HEK293T (cell line): ENCODE measurements at places on chromosomes 1 and 21.

DNA sequence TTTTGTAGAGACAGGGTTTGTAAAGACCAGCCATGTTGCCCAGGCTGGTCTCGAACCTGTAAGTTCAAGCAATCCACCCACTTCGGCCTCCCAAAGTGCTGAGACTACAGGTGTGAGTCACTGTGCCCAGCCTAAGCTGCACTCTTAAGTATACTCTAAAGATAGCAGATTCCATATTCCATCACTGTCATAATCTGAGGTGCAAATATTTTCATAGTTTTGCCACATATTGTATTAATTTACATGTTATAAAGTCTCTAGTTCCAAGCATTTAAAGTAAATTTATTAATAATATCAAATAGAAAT is 121.3 kb downstream of the HFM1 start:
- DNase-seq, result no peak

DNA sequence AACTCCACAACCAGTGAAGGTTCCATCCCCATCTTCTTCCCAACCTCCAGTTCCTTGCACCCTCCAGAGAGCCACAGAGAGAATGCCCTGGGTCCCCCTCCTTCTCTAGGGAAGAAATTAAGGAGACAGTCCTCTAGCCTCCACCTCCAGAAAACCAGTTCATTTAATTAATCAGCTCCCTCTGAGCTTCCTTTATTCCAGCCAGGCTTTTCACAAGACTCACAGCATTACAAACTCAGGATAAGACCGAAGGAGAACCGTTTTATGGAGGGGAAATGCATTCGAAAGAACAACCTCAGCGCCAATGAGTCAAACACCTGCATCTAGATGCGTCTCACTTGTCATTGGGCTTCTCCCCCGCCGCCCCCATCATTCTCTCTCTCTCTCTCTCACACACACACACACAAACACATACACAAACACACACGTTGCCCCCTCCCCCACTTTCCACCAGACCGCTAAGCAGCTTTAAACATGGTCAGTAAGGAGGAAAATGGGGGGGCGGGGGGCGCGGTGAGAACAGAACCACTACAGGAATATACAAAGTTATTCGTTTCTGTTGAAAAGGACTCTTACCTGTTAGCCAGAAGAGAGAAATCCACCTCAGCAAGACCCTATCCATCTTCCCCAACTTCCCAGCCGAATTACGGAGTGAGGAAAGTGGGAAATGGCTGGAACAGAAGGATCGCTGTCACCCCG is 544 bp downstream of the ILDR2 start:
- no peak for DNase-seq

GRCh38 chr1:234256359-234256758 is 116.9 kb upstream of the COA6 start:
- DNase-seq, result no peak

DNA sequence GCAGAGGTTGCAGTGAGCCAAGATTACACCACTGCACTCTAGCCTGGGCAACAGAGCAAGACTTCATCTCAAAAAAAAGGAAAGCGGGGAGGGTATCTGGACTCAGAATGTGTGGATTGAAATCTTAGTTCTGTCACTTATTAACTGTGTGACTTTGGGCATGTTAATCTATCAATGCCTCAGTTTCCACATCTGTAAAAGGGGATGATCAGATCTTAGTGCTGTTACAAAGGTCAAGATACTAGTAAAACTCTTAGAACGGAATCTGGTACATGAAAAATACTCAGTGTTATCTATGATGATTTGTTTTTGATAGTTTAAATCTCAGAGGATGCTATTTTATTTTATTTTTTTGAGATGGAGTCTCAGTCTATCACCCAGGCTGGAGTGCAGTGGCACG is 10.5 kb downstream of the FAM76A start:
- no peak for DNase-seq

DNA sequence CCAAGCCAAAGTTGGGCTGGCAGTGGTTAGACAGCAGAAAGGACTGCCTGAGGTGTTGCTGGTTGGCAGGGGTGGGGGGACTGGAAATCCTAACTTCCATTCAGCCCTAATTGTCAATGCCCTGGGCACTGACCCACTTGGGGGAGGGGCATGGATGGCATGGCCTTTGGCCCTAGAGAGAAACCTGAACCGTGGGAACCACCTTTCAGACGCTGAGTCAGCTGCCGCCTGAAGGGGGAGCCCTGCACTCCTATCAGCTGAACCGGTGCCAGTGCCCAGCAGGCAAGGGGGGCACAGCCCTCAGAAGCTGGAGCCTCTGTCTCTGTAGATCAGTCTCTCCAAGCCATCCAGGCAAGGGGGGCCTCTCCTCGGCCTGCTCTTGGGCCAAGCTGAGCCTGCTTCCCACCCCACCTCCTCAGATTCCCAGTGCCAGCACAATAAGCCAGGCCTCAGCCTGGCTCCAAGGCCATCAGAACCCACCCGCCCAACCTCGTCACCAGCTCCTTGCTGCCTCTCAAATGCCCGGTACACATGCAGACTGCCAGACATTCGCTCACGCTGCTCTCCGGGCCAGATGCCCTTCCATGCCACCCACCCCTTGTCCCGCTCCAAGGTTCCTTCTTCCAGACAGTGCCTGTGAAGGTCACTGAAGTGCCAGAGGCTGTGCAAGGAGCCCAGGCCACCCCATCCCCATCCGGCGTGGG is 11.6 kb downstream of the TINAGL1 start:
- peak; percentile 79 for DNase-seq

DNA sequence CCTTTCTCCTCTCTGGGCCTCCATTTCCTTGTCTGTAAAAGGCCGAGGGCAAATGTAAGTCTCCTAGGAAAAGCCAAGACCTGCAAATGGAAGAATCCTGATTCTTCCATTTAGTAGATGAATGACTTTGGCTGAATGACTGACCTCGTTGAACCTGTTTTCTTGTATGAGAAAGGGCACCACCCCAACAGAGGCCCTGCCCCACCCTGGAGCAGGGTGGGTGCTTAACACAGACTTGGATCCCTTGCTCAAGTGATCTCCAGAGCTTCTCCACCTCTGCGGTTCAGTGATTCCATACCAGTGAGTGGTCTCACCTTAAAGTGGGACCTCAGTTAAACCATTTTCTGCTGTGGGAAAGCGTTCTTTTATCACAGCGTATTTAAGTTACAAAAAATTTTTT is 39.0 kb upstream of the GUCA2B start:
- no peak for DNase-seq

DNA sequence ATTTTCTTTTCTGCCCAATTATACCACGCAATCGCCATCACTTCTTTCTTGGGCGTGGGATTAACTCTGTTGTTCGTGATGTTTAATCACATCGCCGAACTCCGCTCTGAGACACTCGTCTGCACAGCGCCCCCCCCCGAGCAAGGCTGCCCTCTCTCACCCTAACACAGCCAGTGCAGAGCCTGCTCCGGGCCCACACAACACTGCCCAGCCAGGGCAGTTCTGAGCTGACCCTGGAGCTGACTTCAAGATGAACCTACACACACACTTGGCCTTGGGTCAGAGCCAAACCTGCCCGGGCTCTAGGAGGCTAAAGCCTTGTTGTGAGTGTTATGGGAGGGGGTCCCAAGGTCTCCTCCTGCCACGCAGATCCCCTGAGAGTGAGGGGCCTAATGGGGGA is 64.6 kb upstream of the LRP8 start:
- no peak for DNase-seq

GRCh38 chr1:110228381-110228780 is 18.3 kb downstream of the KCNC4 start:
- no peak for DNase-seq

- DNase-seq, result no peak
Observed at GRCh38 chr1:55828044-55828443, 612.9 kb upstream of the USP24 start.
